ENCODE measurements at places on chromosomes 13 and 19.

DNA sequence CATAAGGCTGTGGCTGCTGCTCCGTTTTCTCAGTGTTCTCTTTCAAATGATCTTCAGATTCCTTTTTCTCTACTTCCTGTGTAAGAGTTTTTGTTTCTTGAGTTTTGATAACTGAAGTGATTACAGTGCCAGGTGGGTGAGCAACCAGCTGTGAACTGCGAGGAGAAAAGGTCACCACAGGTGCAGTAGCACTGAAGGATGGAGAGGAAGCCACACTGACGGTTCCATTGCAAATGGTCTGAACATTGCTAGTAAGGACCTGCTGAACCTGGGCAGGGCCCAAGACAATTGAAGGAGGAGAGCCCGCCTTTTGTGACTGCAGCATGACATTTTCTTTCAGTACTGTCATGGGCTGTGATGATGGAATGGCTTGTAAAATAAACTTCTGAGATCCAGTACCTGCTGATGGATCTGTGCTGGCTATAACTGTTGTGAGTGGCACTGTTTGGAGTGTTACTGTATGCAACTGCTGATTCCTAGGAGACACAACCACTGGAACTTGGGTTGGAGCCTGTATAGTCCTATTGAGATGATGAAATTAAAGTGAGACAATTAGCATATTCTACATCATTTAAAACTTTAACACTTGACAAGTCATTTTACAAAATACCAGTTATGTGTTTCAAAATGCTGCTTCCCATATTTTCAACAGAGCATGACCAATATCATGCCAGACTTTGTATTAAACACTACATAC is 85.5 kb downstream of the ELF1 start:
- DNase-seq, result no peak

DNA sequence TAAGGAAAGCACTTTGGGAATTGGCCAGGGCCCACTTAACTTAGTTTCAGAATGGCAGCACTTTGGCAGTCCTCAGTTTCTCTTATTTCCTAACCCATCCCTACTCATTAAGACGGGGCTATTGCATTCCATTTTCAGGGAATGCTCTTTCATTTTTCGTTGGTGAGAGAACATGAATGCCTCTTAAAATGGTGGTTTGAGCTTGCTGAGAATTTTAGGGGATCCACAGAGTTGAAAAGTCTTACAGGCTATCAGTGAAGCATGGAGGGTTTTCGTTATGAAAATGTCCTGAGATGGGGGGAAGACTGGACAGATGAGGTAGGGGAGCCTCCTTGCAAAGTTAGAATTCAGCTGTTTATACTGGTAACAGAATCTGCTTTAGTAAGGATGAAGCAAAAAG is 71.4 kb downstream of the LRCH1 start:
- no peak for DNase-seq

DNA sequence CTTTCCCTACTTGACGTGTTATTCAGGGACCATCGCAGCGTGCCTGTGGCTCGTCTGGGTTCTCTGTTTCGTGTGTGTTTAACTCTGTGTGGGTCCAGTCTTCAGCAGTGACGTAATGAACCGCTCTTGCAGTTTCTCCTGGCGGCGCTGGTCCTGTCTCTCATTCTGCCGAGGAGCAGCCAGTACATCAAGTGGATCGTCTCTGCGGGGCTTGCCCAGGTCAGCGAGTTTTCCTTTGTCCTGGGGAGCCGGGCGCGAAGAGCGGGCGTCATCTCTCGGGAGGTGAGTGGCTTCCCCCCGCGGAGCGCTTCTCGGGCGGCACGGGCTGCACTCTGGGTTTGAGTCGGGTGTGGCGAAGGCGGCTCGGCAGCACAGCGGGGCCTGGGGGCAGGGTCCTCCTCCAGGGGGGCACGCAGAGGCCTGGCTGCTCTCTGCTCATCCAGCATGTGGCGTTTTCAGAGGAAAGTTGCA is 36.3 kb upstream of the TFDP1 start:
- no peak for DNase-seq

DNA sequence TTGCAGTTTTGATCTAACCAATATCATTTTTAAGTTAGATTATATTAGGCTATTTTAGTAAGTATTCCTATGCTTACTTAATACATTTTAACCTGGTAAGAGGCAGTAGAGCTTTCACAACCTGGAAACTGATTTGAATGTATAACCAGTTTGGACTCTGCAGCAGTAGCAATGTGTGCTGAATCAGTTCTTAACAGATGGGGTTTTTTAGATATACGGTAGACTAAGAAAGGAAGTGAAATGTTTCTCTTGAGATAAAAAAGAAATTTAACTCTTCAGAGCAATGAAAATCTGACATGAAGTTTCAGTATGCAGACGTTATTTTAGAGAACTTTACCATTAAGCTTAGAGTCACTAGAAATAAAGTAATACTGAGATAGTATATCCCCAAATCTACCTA is 2.7 kb downstream of the NBEA start:
- DNase-seq, result no peak

DNA sequence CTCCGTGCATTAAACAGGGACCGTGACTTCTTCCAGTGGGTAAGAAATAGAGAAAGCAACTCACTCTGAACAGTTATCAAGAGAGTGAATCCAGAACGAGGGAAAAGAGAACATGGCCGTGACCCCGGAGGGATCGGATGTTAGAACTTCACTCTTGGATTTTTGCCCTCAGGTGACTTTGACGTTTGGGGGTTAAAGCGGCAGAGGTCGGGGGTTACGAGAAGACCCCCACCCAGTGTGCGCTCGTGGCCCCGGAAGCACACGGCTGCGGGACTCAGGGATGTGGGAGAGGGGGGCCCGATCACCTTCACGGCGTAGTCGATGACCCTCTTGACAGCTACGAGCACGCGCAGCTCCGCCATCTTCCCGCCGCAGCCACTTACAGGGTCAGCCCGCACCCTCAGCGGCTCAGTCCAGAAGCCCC is at the start of gene ETFB:
Gene ETFB, minus strand, starts transcription at position 424 of the 424 bp plus-strand sequence. Its CDS starts 62 bp downstream, at position 362.
- DNase-seq, result no peak

GRCh38 chr13:50679321-50679720 is 164.2 kb downstream of the DLEU7 start:
- DNase-seq, result no peak

- no peak for DNase-seq
Measured at GRCh38 chr19:49894879-49895565, 1.7 kb downstream of the IL4I1 start.

All from memory B cell (primary cell).